ENCODE measurements at places on chromosomes 7 and 10.

- DNase-seq: no peak
Observed at GRCh38 chr7:85875398-85875797, 688.5 kb upstream of the SEMA3D start.

GRCh38 chr7:36360244-36360643 is 29.4 kb upstream of the ANLN start:
- no peak for DNase-seq

- DNase-seq: no peak
Observed at GRCh38 chr10:24751716-24752115, 28.0 kb upstream of the ARHGAP21 start.

DNA sequence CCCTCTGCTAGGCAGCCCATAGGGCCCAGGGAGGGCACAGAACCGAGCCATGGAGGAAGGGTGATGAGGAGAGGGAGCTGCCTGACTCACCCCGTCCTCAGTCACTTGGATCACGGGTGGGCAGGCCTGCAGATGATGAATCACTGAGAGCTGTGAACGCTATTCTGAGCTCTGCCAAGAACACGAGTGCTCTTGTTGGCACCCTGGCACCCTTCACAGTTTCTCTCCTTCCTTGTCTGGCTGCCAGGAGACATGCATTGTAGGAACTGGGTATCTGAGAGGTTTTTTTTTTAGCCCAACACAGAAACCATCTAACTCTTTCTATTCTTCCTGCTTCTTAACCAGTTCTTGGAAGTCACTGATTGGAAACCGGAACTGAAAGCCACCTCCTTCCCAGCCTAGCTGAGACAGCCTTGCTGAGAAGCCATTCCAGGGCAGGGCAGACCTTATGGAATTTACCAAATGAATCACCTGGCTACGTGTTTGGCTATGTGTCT is 82.1 kb downstream of the SLC37A3 start:
- peak; percentile 79 for DNase-seq

DNA sequence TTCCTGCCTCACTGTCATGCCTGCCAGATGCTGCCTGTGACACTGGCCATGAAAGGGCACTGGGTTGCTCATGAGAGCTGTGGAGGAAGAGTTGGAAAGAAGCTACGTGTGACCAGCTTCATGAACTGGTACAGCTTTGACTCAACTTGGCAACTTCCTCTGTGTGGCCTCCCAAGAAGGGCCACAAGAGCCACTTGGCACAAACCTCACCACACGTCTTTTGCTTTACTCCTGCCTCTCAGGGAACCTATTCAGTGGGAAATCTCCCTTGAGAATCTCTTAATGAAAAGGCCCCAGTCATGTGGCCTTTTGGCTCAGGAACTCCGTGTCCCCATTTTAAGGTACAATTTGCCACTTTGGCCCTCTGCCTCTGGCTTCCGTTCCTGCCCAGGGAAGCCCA is 54.5 kb downstream of the FRMD4A start:
- DNase-seq: no peak

DNA sequence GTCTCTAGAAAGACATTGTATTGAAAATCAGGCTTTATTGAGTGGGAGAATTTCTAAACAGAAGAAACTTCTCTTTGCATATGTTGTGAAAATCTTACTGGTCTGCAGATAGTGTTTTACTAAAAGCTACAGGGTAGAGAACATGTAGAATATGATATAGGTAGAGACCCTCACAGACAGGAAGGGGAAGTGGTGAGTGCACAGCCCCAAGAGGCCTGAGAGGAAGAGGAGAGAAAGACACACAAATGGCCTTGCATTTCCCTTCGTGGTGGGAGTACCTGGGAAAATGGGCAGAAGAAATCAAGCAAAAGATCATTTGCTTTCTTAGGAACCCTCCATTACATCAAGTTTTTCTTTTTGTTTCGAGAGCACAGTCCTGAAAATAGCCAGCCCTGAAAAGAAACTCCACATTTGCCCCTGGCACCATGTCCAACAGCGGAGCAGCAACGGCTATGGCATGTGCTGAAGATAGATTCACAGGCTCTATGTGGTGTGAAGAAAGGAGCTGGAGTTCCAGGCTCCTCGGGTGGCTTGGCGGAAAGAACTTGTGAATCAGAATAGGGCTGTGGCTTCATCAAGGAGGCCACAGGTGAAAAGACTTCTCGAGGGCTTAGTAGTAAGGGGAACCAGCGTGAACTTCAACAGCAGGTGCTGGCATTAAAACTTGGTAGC is 143.5 kb downstream of the CALCR start:
- DNase-seq: no peak

DNA sequence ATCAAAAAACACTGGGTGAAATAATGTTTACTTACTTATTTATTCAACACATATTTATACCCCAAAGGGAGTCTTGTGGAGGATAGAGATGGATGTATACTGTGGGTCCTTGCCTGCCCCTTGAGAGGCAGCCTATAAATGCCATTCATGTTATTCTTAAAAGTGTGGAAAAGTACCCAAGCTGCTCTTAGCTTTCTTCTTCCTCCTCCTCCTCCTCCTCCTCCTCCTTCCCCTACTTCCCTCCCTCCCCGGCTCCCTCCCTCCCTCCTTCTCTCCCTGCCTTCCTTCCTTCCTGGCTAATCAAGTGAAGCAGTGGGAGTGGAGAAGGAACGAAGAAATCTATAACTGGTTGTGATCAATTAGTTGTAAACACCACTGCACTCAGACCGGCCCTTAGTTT is 21.2 kb upstream of the IGF2BP3 start:
- DNase-seq: no peak

GRCh38 chr7:120079704-120080103 is 193.3 kb upstream of the KCND2 start:
- DNase-seq: no peak

- no peak for DNase-seq
Observed at GRCh38 chr10:60521974-60522405, 132.3 kb upstream of the ANK3 start.

DNA sequence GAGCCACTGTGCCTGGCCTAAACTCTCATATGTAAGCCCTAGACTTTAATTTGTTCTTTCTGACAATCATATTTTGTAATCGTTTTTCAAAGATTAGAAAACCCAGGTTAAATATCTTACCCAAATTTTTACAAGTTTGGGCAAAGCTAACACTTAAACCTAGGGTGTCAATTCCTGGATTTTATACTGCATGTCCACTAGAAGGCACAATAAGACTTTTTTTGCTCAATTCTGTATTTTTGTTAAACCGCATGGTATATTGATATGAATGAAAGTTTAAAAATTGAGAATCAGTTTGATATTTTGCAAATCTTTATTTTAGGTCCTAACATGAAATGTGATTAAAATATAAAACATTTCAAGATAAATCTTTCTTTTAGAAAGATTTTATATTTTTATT is 29.3 kb downstream of the DYNC2I1 start:
- peak; percentile 29 for DNase-seq

- no peak for DNase-seq
Observed at GRCh38 chr7:35695987-35696386, 1.1 kb upstream of the HERPUD2 start.

DNA sequence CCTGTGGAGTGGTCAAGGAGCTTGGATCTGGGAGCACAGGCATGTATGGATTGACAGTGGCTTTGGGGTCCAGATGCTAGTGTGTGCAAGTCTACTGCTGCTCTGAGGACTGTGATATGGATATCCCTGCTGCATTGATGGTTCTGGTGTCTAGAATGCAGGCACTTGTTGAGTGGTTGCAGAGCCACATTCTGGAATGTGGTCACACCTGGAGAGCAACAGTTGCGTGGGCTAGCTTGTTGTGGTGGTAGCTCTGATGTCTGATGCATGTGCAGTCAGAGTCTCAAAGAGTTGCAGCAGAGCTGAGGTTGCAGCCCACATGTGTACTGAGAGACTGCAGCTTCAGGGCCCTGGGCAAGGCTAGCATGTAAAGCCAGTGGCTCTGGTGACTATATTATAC is 43.2 kb downstream of the CCDC7 start:
- no peak for DNase-seq

DNA sequence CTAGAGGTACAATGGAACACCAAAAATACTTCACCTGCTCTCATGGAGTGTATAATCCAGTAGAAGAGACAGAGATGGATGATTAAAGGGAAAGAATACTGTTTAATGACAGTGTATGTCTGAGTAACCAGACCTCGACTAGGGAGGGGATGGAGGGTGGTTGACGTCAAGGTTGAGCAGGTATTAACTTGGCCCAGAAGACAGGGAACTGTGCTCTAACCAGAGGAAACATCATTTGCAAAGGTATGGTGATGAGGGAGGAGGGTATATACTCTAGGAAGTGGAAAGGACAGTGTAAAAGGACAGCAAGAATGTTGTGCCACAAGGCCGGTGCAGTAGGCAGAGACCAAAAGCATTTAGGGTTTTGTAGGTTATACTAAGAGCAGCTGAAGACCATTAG is 2.9 kb downstream of the MIOS start:
- no peak for DNase-seq

GRCh38 chr7:33928986-33929385 is 23.6 kb downstream of the BMPER start:
- DNase-seq: no peak

DNA sequence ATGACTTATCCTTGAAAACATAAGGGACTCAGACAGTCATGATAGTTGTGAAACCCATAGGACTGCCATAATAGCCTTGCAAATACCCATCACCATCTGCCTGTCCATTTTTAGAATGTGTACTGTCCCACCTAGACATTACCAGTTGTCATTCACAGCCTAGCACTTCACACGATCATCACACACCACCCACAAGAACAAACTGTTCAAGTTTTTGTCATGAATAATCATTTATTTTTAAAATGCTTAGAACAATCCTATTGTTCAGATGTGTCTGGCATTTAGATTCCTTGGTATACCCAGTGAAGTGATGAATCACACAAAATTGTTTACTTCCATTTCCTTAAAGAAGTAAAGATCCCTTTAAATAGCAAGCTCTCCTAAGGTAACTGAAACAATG is 46.6 kb downstream of the CCDC3 start:
- DNase-seq: no peak

DNA sequence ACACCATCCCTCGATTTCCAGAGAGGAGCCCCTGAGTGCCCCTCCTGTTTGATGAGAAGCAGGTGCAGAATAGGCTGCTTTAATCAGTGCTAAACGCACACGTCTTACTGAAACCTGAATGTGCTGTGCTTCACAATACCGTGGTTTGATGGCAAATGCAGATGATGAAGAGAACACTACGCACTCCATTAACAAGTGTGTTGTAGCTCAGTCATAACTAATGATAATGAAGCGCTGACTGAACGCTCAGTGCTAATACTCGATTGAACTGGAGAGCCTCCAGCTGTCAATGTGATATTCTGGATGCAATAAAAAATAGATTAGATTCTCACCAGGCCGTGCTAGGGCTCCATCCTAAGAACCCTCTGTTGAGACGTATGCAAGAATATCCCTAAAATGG is 279.7 kb upstream of the PLPP4 start:
- no peak for DNase-seq

DNA sequence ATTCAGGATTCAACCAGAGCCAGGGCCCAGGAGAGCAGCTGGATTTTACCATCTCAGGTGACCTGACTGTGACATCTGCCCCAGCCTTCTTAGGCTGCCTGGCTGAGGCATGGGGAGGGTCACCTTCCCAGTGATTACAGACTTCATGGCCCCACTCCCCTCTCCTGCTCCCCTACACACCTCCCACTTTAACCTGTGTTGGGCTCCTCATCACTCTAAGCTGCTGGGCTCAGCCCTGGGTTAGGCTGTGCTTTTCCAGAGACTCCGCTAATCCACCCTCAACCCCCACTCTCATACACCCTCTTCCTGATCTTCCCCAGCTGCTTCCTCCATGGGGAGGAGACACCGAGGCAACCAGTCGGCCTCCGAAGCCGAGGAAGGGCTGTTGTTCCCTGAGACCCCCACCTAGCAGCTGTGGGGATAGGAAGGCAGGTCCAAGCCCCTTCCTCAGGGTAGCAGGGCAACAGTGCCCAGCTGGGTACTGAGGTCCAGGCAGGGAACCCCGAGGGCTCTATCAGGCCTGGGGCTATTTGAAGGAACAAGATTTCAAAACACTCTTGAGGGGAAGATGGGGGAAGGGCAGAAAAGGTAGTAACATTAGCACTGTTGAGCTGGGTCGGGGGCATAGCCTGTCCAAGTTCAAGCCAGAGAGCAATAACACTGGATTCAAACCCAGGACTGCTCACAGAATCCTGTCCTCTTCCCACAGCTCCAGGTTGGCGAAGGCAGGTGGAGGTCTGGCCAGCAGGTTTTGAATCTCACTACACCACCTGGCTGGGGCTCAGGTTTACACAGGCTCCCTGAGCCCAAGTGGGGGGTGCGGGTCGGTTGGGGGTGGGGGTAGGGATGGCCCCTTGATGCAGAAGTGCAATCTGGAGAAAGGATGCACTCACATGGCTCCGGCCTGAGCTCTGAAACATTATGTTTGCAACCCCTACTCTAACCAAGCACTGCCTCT is 1.8 kb downstream of the IMPDH1 start:
- DNase-seq: no peak

DNA sequence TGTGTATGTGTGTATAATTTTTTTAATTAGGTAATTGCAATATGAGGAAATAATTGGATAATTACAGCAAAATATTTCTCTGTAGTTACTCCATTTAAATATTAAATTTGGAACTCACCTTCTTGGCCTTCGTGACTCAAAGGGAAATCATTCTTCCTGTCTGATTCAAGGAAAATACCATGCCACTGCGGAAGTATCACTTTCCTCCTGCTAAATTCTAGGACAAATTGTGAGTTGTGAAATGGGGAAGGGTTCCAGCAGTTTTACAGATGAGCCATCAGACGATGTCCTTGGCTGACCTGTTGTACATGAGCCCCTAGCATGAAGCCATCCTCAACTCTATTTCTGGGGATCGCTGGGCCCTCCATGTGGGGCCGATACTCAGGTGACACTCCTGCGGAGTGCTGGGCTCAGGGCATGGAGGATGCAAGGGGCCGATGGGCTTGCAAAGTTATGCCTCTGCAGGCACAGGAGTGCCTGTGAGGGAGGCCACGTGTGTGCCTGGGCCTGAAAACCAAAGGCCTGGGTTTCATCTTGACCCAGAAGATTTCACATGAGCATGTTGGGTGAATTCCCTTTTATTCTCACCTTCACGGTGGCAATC is 179.6 kb upstream of the TCERG1L start:
- DNase-seq: no peak

DNA sequence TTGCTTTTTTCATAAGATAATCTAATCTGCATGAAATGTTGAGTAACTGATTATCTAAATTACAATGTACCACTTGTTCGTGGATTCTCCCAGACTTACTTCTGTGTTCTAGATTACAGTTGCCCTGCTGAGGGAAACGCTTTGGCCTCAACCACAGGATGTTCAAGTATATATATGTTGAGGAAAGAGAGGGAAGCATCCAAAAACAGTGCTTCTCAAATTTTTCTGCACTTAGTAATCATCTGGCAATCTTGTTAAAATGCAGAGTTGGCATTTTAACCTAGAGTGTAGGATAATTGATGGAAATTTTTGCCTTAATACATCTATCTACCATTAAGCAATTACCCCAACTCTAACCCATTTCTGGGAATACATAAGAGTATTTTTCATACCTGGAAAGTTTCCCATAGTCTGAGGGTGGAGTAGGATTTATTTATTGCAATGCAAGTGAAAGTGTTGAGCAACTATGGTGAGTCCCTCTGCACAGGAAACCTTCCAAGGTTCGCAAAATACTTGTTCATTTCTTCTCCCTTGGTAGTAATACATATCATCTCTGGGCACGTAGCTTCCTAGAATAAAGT is 59.6 kb upstream of the C1GALT1 start:
- DNase-seq: peak; percentile 12

Data from AG08396 (cell line).